Memory B cell (primary cell): ENCODE measurements at places on chromosomes 5 and 9.

GRCh38 chr9:79224672-79225433, 346.9 kb upstream of the TLE4 start:
- DNase-seq = no peak

GRCh38 chr5:143412661-143413342, 9.3 kb upstream of the NR3C1 start:
- no peak for DNase-seq

DNA sequence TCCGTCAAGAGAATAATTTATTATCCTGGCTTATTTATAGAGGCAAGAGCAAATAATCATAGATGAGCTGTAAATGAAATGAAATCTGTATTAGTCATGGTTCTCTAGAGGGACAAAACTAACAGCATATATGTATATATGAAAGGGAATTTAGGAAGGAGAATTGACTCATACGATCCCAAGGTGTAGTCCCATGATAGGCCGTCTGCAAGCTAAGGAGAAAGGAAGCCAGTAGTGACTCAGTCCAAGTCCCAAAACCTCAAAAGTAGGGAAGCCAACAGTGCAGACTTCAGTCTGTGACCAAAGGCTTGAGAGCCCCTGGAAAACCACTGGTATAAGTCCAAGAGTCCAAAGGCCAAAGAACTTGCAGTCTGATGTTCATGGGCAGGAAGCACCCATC, 515.9 kb upstream of the CYLC2 start:
- no peak for DNase-seq

- DNase-seq = no peak
These were observed 195.5 kb downstream of the MEF2C start for GRCh38 chr5:88687373-88687911.

- no peak for DNase-seq
These were observed 54.1 kb downstream of the TRIM32 start for GRCh38 chr9:116741086-116741740.

DNA sequence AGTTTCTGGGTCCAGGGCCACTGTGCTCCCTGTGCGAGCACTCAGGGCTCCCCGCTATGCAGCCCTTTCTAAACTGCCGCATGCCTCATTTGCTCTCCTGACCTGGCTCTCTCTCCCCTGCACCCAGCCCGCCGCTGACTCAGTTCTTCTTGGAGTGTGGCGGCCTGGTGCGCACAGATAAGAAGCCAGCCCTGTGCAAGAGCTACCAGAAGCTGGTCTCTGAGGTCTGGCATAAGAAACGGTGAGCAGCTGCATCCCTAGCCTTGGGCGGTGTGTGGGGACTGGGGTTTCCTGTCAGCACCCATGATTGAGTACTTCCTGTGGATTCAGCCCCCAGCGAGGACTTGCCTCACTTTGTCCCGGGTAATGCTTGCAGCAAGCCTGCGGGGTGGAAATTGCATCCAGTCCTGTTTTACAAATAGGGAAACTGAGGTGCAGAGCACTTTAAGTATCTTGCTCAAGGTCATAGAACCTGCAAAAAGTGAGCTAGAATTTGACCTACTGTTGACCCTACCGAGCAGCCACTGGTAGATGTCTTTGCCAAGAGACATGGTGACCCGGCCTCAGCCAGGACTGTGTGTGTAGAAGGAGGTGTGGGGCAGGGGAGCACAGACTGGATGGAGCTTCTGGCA, 27.9 kb downstream of the USP20 start:
- DNase-seq = no peak

DNA sequence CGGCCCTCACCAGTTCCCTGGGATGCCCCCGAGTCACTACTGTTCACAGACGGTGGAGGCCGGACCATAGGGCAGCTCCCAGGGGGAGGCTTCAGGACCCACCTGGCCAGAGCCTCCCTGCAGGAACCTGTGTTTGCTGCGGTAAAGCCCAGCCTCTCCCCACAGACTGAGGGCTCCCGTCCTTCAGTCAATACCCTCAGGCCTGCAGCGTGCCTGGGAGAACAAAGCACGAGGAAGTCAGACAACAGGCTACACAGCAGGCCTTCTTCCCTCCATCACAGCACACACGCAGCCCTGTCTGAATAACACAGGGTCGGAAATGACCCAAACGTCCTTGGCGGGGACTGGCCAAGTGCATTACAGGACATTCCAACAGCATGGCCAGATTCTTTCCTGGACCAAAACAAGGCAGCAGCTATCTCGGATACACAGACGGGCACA, 34.4 kb downstream of the COL23A1 start:
- DNase-seq = no peak

DNA sequence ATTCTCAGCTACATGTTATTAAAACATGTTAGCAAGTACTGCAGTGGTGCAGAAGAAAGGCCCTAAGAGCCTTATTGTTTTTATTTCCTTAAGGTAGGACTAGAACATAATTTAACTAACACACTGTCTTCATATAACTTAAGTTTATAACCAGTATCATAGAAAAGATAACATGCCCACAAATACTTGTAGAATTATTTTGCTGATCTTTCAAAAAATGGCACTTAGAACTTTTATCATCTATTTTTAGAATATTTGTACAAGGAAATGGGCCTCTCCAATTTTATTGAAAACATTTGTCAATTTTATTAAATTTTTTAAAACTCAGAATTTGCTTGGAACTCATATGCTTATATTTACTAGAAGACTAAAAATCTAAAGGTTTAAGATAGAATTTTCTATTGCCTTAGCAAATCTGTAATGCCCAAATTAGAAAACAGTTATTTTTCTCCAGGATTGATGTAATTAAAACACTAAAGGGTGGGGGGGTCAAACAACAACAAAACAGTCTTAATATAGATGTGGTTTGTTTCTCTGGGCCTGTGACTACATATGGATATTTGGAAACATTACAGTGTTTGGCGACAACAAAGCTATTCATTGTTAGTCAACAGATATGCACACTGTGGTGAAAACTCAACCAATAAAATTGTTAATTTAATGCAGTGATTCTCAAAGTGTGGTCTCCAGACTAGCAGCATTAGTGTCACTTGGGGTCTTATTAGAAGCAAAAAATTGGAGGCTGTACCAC, 360.4 kb downstream of the PDE4D start:
- no peak for DNase-seq

GRCh38 chr5:174293481-174293880, 248.0 kb downstream of the NSG2 start:
- DNase-seq = no peak

DNA sequence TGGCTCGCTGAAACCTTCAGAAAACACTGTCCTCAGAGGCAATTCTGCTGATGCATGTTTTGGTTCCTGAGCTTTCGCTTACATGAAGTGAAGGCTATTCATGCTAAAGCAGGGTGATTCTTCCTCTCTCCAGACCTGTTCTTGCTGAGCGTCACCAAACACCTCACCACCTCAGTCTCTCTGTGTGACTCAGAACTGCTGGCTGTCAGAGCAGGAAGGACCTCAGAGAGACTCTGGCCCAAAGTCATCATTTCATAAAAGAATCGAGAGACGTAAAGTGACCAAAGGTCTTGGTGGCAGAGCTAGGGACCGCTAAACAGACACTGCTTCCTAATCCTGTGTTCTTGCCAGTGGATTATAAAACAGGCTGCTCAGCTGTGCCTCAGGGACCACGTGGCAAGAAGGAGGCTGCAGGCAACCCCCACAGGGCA, 73.8 kb downstream of the LHFPL2 start:
- no peak for DNase-seq

DNA sequence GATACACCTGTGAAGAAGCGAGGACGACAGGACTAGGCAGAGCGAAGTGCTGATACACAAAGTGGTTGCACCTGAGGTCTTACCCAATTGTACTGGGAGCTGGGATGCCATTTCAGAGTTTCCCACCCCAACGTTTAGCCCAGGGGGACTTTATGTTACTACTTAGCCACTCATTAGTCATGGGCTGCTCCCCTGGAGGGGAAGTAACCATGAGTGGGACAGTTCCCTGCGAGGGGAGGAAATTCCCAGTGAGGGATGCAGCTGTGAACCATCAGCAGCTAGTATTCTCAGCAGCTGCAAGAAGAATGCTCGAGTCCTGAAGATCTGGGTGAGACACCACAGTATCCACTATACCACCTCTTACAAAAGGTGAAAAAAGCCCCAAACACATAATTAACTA, 93.7 kb upstream of the ACTBL2 start:
- DNase-seq = no peak

DNA sequence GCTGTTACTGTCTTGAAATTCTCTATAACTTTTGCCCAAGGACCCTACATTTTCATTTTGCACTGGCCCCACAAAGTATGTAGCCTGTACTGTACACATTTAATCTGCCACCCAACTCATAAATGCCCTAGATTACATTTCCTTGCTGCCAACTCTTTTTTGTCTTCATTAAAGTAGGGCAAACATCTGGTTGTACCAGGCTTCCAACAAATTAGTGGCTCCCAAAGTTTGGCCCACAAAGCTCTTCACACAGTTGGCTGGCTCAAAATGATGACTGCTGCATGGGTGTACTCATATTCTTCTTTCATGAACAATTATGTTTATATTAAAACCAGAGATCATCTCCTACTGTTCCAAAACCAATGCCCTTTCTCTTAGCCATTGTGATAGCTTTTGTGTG, 45.3 kb downstream of the GNA14 start:
- no peak for DNase-seq

- DNase-seq = no peak
These were observed 65.5 kb upstream of the DMRT3 start for GRCh38 chr9:911005-911404.

DNA sequence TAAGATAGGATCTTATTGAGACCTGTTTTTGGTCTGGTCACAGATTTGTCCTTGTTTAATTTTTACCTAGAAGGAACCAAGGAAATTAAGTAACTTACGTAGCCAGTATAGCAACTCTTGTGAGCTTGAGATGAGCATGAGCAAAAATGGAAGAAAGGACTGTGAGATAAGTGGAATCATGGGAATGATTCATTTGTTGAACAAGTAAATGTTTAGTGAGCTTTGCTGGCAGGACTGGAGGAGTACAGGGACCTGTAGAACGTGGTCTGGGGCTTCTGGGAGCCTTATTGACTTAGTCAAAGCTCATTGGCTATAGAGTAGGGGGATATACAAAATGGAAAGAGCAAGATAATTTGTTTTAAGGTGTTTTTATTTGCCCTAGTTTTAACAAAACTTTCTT, 3.0 kb downstream of the RAD23B start:
- DNase-seq = no peak
